Tibial nerve (tissue), 4 donors: ENCODE measurements at places on chromosomes 1 and 21. TPM values are rescaled to one million over a fixed set of nuclear protein-coding genes. Genes with fewer than 3 reads are reported as not detected.
A peak's percentile ranks its signal among the peaks of the same experiment; 100 is the strongest.

DNA sequence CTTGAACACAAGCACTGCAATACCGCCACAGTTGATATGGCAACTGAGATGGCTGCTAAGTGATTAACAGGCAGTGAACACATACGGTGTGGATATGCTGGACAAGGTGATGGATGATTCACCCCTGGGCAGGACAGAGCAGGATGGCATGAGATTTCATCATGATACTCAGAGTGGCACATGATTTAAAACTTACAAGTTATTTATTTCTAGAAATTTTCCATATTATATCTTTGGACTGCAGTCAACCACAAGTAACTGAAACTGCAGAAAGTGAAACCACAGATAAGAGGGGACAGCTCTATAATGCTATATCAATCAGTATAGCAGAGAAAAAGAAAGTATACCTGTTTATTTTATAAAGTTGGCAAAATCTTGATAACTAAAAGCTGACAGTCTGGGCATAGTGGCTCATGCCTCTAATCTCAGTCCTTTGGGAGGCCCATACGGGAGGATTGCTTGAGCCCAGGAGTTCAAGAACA, 47.9 kb downstream of the PHACTR4 start:
- no peak for DNase-seq

Gene IL20
- not detected for total RNA-seq

- DNase-seq: peak; percentile 28
Measured at GRCh38 chr1:58814251-58815068, 30.6 kb upstream of the JUN start.

DNA sequence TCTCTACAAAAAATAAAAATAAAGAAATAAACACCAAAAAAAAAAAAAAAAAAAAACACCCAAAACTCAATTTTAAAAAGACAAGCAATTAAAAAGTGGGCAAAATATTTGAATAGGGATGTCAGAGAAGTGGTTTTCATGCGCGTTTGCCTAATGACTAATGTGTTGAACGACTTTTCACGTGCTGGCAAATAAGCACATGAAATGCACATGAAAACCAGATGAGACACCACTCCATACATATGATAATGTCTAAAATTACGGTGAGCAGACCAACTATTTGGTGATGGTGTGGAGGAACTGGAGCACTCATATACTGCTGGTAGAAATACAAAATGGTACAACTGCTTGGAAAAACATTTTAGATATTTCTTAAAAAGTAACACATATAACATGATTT, 39.4 kb upstream of the UHMK1 start:
- no peak for DNase-seq

Gene GPR25
- total RNA-seq: not detected

Gene HES5
- not detected for total RNA-seq

Gene SPRR2B
- total RNA-seq: not detected

Gene ARF1
- 253 TPM for total RNA-seq

DNA sequence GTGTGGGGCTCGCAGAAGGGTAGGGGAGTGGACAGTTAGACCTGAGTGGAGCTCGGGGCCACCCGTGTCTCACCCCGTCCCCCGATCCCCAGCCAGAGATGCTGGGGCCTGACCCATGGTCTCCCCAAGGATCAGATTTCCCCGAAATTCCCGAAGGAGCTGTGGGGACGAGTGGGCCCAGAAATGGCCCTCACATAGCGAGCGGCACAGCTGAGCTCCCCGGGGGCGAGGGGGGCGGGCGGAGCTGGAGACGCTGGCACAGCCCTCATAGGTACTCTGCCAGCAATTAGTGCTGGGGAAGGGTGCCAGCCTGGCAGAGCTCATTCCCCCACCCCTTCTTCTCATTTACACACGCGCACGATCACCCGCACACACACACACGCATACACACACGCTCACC, 9.2 kb downstream of the CASZ1 start:
- DNase-seq: no peak

GRCh38 chr1:61504852-61505390, 220.0 kb downstream of the TM2D1 start:
- DNase-seq: no peak

DNA sequence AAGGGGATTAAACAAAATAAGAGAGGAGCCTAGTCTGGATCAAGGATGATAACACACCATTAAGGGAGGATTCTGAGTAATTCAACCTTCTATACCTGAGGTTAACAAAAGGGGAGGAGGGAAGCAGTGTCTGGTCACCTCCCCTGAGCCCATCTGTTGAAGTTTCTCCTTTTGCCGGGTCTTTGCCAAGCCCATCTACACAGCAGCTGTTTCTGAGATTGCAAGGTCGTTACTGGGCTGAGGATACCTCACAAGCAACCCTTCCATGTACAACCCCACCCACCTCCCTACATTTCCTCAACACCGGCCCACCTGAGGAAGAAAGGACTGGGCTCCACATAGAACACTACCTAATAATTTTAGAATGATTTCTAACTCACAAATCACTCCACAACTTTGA, 26.3 kb downstream of the LRRC52 start:
- no peak for DNase-seq

- DNase-seq: no peak
Measured at GRCh38 chr1:31587720-31588423, 11.6 kb downstream of the TINAGL1 start.

DNA sequence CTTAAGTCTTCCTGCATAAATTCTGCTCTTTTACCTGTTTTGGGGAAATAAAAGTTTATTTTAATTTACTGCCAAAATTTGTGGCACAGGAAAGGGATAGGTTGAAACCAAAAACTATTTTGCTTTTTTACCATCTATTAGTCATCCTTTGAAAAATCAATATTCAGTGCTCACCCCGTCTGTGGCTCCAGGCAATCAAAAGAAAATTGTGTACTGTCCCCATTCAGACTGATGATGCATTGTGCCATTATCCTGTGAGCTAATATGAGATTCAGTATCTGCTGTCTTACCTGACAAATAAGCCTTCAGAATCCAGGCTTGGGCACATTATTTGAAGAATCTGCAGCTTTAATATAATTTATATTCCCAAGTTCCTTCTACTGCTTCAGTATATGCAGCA, 650.7 kb downstream of the KIF26B start:
- no peak for DNase-seq

- DNase-seq: no peak
Measured at GRCh38 chr1:181947441-181947840, 114.1 kb downstream of the ZNF648 start.

Gene LHX8
- not detected for total RNA-seq
